ENCODE measurements at places on chromosomes 1 and 21.

- DNase-seq: no peak
Observed at GRCh38 chr1:232518349-232518748, 111.6 kb downstream of the SIPA1L2 start.

DNA sequence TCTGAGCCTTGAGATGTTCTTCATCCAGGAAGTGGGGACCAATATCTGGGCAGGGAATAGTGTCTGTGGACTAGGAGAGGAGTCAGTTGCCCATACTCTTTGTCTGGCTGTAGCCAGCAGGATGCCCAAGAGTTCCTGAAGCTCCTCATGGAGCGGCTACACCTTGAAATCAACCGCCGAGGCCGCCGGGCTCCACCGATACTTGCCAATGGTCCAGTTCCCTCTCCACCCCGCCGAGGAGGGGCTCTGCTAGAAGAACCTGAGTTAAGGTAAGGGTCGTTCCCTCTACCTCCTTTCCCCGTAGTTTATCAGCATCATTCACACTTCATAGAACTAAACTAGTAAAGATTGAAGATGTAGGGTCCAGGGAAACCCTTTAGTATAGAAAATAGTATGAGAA is 3.4 kb upstream of the PPOX start:
- no peak for DNase-seq

DNA sequence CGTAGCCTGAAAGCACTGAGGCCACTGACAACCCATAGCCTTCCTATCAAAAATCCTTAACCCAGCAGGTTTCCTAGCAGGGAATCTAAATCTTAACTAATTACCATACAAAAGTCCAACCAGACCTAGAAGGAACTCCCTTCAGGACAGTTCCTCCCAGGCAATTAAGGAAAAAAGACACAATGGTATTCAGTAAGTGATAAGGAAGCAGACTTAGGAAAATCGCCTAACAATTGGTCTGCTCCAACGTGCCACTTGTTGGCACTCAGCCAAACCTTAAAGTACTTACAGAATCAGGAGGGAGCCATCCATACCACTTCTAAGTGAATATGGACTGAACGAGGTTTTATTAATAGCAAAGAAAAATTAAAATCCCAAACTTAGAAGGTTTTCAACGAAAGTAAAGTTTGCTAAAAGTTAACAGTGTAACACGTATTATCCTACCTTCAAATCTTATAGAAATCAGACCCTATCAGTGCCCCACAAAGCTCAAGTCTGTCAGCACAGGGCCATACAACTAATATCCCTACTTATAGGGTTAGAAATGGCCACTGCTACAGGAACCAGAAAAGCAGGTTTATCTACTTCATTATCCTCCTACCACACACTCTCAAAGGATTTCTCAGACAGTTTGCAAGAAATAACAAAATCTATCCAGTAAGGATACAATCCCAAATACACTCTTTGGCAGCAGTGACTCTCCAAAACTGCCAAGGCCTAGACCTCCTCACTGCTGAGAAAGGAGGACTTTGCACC is 29.0 kb downstream of the SPATA6 start:
- DNase-seq: no peak

GRCh38 chr1:101507547-101507971 is 270.7 kb downstream of the S1PR1 start:
- DNase-seq: no peak

DNA sequence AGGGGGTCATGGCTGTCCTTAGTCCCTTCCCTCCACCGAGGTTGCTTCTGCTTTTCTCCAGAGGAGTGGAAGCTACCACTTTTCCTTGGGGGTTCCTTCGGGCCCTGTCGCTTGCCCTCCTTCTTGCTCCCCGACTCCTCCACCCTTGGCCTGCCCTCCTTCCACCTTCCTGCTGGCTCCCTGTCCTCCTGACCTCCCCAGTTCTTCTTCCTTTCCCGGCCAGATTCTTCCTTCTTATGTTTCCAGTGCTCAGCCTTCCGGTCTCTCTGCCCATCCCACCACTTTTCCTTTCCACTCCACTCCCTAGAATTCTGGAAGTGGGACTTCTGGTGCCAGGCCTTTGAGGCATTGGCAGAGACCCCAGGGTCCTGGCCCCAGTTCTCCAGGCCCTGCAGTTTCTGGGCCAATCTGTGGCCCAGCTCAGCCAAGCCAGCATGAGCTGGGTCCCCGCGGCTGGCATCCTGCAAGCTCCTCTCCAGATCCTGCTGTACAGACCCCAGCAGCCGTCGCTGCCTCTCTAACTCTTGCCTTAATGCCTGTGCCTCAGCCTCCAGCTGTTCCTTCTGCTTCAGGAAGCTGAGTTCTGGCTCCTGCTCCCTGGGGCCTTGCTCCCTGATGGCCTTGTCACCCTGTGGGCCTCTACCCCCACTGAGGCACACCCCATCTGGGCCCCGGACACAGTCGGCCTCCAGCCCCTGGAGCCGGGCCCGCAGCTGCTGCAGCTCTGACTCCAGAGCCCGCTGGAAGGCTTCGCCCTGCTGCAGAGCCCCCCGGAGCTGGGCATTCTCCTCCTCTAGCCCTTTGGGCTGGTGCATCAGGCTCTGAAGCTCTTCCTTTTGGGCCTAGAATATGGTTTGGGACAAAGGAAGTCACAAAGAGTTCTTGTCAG is 9.7 kb upstream of the PMVK start:
- DNase-seq: no peak

GRCh38 chr1:201334325-201335173 is 42.9 kb downstream of the TNNT2 start:
- no peak for DNase-seq

GRCh38 chr1:46523496-46524353 is 27.7 kb downstream of the KNCN start:
- DNase-seq: no peak

- DNase-seq: no peak
Observed at GRCh38 chr1:53112861-53113260, 29.6 kb downstream of the SLC1A7 start.

DNA sequence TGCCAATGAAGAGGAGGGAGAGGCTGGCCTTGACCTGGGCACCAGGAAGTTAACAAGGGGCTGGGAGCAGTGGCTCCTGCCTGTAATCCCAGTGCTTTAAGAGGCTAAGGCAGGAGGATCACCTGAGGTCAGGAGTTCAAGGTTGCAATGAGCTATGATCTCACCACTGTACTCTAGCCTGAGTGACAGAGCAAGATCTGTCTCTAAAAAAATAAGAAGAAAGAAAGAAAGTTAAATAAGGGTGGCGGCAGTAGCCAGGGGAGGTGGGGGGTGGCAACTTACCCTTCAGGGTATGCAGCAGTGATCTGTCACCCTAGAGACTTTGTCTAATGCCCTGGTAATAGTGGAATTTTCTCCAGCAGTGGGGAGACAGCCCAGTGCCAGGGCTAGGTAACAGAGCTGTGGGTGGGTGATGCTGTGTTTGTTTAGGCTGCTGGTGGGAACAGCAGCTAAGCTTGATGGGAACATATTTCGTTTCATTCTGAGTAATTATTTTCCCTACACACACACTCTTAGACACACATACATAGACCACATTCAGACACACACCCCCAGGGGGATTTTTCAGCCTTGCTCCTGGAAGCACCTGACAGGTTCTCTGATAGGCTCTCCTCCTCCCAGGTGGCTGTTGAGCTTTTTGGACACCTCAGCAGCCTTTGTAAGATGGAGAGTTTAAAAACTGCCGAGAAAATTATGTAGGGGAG is 11.3 kb upstream of the SYT6 start:
- no peak for DNase-seq

- DNase-seq: no peak
Observed at GRCh38 chr1:55716610-55717009, 501.4 kb upstream of the USP24 start.

DNA sequence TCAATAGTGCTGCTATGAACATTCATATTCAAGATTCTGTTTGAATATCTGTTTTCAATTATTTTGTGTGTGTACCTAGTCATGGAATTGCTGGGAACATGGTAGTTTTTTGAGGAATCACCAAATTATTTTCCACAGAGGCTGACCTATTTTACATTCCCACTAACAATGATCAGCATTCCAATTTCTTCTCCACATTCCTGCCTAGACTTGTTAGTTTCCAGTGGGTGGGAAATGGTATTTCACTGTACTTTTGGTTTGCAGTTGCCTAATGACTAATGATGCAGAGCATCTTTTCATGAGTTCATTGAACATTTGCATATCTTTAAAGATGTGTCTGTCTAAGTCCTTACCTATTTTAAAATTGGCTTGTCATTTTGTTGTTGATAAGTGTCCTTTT is 1182.6 kb upstream of the B3GALT2 start:
- DNase-seq: no peak

DNA sequence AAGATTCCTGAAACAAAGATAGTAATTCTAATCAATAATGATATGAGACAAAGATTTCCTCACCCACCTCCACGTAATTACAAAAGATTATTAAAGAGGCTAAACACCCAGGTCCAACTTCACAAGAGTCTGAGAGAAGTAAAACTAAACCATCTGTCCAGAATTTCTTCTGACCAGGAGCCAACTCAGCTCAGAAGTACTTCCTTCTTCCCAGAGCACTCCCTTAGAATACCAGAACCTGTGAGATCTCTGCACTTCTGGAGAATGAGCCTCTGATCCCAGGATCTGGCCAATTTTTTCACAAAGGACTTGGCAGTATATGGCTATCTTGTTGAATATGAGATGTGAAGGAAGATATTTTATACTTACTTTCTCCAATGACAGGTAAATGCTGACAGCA is 120.6 kb upstream of the PALMD start:
- DNase-seq: no peak

DNA sequence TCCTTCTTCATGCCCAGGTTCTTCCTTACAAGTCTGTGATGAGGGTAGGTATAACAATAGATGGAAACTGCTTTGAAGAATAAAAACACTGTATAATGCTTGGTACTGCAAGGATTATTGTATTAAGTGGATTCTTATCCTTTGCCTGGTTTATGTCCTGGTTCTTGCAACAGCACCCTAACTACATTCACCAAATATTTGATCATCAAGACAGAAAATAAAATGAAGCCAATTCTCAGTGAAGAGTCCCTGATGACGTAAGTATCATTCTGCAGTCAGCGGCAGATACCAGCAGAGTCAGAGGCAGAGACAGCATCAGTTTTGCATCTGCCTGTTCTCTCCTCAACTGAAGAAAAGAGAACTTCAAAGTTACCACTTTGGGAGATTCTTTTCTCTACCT is 19.7 kb downstream of the ARHGEF11 start:
- DNase-seq: no peak

- DNase-seq: no peak
Observed at GRCh38 chr1:239612379-239612778, 226.0 kb downstream of the CHRM3 start.

DNA sequence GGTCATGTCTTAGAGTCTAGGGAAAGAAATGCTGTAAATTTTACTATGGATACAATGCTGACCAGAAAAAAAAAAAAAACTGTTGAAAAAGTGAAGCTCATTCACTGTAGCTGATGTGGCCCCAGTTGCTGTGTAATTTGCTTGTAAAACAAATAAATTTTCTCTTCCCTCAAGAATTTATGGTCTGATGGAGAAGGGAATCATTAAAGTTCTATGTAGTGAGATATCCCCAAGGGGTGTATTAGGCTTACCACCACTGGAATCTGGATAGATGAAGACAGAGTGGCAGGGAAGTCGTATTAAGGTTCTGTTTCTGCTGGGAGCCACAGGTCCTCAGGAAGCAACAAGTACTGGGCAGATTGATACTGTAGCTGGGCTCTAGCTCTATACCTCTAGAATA is 860.0 kb downstream of the LTN1 start:
- no peak for DNase-seq

- no peak for DNase-seq
Observed at GRCh38 chr1:214854126-214854875, 228.2 kb upstream of the KCNK2 start.

- DNase-seq: no peak
Observed at GRCh38 chr1:202084791-202085681, 37.7 kb upstream of the GPR37L1 start.

- DNase-seq: no peak
Observed at GRCh38 chr1:87084244-87084836, 169.9 kb downstream of the HS2ST1 start.

- DNase-seq: no peak
Observed at GRCh38 chr1:67771152-67771551, 62.1 kb downstream of the GNG12 start.

DNA sequence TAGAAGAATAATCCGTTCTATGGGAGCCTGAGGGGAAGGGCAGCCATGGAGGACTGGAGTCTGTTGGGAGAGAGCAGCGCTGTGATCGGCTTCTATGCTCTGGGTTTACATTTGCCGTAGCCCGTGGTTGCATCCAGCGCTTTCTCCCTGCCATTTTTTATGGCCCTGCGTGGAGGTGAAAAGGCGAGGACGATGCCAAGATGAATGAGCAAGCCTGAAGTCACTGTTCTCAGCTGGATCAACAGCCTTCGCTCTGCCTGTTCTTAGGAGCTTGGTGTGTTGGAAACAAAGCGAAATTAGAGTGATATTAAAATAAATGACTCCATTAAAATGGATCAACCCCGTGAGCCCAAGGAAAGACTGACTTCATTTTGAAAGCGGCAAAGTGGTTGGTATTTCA is 120.2 kb downstream of the KCNJ6 start:
- no peak for DNase-seq

- DNase-seq: no peak
Observed at GRCh38 chr1:119582801-119583200, 65.3 kb downstream of the ZNF697 start.

- DNase-seq: no peak
Observed at GRCh38 chr1:54699936-54700525, 15.6 kb upstream of the TTC4 start.

GRCh38 chr1:203517426-203518110 is 23.6 kb downstream of the OPTC start:
- no peak for DNase-seq

DNA sequence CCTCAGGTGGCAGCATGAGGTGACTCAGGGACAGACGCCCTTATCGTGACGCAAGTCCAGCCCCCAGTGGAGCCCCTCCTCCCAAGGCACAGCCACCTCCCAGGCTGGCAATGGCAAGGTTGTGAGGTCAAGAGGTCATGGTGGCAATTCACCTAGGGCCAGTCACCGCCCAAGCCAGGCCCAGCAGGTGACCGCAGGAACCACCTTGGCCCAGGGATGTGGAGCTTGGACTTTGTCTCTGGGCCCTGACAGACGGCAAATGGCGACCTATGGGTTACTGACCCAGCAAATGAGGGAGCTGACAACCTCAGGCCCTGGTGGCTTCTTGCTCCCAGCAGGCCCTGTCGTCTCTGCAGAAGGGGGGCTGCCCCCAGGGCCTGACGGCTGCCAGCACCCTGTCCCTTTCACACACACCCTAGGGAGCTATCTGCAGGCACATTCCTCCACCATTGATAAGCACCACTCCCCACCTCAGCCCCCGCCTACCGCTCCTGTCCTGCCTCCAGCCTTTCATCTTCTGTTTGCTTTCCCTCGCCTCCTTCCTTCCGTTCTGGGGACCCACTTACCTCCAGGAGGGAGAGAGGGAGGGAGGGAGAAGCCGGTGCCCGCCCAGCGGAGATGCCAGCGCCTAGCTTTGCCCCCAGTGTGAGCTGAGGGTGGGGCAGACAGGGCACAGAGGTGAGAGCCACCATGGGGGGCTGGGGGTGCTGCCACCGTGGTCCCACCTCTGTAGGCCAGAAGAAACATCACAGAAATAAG is 12.1 kb downstream of the EPHA2 start:
- DNase-seq: no peak

DNA sequence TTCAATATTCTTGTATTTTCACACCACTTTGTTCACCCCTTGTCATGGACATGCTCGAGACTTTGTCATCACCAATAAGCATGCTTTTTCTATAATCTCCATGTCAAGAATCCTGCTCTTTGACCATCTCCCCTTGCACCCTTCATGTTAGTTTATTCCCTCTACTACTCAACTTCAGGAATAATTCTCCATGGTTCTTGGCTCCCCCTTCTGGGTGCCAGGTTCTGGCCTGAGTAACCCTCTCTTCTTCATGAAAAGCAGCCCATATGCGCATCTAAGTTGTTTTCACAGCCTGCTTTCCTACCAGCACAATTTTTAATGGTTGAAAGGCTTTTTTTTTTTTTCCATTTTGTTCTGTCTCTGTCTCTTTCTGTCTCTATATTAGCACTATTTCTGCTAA is 160.7 kb downstream of the LEPR start:
- no peak for DNase-seq

Measured in T-helper 2 cell (primary cell).